Activated T-helper 2 cell treated with anti-CD3 and anti-CD28 coated beads, Interferon-gamma antibody, Interleukin-2, Interleukin-4, amounts not matched to agents 10 μg/mL and 5 μg/mL and 100 μg/mL, durations not matched to agents 14 hours and 24 hours and 36 hours (primary cell): ENCODE measurements at places on chromosomes 13 and 19.

DNA sequence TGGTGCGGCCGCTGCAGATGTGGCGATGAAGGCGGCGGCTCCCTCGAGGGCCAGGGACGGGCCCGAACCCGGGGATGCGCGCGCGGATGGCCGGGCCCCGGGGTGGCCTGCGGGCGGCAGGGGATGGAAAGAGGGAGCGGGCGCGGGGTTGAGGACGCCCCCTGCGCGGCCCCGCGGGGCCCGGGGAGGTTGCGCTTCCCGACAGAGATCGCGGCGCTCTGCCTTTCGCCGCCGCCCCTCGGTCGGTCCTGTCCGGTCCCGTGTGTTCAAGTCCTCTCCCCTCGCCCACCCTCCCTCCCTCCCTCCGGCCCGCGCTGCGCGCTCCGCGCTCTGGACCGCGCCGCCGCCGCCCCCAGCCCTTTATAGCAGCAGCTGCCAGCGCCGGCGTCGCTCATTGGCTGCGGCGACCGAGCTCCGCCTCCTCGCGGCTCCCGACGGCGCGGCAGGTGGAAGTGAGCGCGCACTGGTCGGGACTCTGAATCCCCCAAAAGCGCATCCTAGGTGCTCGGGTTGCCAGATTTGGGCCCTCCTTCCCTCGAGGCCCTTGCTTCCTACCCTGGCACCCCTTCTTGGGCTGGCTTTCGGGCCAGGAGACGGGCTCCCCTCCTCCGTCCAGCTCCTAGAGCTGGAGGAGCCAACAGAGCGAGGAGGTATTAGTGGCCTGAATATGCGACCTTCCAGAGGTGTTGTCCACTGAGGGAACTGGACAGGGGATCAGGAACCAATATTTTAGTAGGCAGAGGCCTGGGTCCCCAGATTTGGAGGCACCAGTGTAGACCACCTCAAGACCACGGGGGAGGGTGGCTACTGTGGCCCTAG, at the start of gene ELAVL3:
ELAVL3 (minus strand) TSS at position 332 of the 819 bp plus-strand sequence. CDS start 438 bp downstream, outside the sequence.
- DNase-seq, result no peak

DNA sequence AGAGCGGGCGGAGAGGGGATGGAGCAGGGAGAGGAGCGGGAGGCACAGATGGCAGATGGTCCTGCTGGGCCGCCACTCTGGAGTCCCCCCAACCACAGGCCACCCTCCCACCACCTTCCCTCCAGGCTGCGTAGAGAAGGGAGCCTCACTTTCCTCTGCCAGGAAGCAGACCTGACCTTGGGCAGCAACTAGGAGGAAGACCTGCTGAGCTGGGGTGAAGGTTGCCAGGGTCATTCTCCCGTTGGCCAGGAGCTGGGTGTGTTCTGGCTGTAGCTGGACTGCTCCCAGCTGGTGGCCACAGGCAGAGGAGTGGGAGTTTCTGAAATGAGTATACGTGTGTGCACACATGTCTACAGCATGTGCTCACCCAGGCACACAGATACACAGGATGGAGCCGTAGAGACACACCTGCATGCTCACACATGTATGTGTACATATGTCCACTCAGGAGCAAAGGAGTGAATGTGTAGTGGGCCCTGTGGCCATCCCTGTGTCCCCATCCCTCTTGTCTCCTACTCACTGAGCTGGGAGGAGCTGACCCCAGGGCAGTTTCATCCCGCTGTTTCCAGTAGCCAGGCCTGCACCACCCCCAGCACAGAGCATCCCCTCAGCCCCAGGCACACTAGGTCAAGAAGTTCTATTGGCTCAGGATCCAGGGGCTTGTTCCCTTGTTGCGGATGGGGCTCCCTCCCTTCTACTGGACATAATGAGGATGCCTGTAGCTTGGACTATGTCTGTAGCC, 53.0 kb downstream of the CHST8 start:
- no peak for DNase-seq

DNA sequence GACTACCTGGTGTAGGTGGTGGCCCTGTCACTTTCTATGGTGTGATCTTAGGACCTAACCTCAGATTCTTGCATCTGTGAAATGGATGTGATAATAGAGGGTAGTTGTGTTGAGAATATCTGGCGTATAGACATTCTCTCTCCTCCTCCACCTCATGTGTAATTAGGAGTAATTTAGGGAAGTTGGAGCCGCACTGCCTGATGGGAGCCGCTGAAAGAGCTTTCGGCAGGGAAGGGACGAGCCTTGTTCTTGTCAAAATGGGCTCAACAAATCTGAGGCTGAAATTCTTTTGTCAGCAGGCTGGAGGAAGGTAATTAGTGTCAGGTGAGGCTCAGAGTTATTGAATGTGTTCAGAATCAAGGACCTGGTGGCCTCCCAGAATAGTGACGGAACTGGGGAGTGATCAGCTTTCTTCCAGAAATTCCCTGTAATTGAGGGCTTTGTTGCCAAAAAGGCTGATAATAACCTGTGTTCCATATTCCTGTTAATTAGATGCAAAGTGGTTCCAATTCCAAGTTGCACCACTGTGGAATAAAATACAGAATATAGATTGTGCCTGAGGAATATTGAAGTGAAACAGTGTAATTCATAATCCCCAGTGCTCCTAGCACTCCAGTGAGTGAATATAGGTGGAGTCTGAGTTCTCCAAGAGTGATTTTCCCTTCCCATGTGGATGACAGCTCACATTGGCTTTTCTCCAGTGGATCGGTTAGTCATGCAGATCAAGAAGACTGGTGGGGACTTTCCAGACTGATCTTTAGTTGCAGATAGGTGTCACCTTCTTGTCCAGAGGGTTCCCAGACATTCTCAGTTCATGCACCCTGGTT, 47.5 kb downstream of the SPATA13 start:
- no peak for DNase-seq

- no peak for DNase-seq
Measured at GRCh38 chr19:32901504-32902161, 32.1 kb upstream of the SLC7A9 start.

DNA sequence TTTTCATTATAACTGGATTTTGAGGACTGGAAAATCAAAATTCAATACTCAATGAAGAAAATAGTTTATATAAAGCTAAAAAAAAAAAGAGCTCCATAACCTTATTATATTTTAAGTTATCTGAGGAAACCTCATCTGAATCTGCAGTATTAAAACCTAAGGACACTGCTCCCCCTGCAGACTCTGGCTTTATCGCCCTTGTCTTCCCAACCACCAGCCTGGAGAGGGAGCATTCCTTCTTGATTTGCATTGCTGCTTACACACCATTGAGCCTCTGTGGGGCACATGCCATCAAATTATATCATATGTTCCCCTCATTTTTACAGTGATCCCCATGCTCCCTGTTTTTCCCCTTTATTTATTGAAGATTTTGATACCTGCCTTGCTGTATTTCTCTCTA, 871.4 kb upstream of the GPC6 start:
- no peak for DNase-seq

- no peak for DNase-seq
Measured at GRCh38 chr19:47142779-47143178, 12.1 kb downstream of the SAE1 start.

DNA sequence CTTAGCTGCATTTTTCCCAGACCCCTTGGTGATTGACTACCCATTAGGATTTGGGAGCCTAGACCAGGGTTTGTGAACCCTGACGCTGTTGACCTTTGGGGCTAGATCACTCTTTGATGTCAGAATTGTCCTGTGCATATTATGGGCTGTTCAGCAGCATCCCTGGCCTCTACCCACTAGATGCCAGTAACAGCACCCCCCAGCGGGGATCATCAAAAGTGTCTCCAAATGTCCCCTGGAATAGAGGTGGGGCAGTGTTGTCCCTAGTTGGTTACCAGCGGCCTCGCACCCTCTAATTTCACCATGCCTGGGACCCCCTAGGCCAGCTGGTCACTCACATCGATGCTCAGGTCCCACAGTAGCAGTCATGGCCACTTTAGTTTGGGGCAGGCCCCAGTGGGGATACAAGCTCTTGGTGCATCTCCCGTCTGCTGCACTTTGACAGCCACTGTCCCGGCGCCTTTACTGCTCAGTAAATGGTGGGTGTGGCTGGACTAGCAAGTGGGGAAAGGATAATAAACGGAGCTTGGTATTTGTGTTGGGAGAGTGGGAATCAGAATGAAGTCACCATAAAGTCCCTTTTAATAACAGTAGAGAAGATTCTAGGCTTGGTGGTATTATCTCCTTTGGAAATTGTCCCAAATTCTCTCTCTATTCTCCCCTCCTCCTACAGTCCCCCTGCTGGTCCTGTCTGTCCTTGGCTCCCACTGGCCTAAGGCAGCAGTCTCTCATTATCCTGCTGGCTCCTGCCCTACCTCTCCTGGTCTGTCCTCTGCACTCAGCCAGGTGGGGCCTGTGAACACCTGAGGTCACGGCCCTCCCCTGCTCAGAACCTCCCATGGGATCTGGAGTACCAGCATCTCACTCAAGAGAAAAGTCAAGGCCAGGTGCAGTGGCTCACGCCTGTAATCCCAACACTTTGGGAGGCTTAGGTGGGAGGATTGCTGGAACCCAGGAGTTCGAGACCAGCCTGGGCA, 80.6 kb downstream of the SIPA1L3 start:
- no peak for DNase-seq

- DNase-seq, result no peak
Measured at GRCh38 chr13:95150555-95150954, 150.7 kb downstream of the ABCC4 start.

DNA sequence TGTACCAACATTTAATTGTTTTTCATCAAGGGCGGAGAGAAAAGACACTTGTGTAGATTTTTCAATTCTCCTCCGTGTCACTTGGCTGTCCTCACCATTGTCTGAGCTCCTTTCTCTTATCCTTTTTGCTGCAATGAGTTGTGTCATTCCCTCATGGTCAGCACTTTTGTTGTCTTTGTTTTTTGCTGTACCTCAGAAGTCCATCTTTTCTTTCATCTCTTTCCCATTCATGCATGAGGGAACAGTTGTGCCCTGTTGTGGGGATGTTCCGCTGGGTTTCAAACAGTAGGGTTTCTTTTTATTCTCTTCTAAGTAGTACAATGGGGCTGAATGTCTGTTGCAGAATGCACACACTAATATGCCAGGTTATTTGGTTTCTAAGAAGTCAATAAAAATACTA, 222.6 kb downstream of the TM9SF2 start:
- no peak for DNase-seq

DNA sequence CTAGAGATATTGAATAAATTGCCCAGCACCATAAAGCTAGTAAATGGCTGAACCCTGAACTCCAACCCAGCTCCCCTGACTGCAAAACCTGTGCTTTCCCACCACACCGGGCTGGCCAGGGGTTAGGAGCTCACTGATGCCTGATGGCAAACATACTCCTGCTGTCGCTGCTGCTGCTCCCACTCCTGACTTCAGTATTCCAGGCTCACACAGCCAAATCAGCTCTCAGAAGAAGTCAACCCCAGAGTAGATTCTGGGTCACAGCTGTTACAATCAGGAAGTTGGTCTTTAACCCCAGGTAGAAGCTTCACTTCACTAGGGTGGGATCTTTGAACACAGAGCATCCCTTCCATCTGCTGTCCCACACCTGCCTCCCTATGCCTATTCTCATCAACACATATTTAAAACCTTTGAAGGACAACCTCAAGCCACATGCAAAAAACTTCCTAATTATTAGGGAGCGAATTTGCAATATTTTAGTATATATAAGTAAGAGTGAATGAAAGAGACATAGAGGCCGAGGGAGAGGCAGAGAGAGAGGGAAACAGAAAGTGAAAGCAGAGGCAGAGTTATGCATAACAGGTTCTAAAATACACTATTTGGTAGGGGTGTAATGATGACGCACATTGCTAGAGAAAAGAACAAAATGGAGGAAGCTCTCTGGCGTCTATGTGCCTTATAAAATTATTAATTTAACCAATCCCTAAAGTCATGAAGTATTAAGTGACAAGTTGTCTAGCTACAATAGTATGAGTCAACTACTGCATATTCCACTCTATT, 99.4 kb upstream of the SERP2 start:
- no peak for DNase-seq

DNA sequence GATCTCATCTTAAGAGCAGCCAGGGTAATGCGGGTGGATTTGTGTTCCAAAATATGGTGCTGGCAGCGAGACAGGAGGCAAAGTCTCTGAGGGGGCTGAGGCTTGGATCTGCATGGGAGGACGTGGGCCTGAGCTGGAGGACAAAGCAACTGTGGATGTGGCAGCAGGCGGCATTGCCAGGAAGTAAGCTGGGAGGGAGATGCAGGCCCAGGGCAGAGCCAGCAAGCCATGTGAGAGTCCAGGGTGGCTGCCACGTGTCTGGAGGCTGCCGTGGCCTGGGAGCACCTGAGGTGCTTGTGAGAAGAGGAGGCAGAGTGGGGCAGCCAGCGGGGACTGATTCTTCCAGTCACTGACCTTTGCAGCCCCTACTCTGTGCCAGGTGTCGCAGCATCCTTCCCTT, 52.0 kb downstream of the DPF1 start:
- no peak for DNase-seq

- no peak for DNase-seq
Measured at GRCh38 chr13:46520166-46520565, 32.8 kb upstream of the LRCH1 start.

GRCh38 chr13:26457212-26457611, 100.3 kb upstream of the WASF3 start:
- DNase-seq, result no peak

DNA sequence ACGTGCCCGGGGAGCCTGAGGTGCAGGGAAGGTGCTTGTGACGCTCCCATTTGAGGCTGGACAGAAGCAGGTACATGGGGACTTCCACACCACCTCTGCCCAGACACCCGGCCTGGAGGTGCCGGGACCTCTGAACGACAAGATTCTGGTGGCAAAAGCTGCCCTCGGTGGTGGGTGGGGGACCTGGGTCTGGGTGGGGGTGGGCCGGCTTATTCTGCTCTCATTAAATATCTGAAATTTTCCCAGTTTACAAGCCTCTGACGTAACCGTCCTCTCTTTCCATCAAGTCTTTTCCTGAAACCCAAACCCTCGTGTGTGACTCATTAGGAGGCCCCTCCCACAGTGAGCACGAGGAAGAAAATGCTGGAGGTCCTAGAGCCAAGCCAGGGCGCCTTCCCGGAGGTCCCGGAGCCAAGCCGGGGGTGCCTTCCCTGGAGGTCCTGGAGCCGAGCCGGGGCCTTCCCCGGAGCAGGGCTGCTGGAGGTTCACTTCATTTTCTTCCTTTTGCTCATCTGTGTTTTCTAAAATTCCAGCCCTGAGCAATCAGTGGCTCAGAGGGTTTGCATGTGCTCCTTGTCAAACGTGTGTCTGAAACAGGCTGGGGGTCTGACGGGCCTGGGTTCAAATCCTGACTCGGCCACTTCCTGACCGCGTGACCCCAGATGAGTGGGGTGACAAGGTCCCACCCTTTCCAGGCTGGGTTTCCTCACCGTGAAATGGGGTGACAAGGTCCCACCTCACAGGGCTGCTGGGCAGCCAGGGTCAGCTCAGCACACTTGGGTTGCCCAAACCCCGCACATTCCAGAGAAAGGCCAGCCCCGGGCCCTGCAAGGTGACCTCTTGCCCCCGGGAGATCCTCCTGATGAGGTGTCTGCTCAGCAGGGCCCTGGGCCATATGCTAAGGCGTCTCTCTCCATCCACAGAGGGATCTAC, 10.0 kb downstream of the CFD start:
- DNase-seq, result no peak

GRCh38 chr19:16268676-16269319, 55.8 kb upstream of the KLF2 start:
- DNase-seq, result no peak
